ENCODE measurements at places on chromosomes 6 and 20.

DNA sequence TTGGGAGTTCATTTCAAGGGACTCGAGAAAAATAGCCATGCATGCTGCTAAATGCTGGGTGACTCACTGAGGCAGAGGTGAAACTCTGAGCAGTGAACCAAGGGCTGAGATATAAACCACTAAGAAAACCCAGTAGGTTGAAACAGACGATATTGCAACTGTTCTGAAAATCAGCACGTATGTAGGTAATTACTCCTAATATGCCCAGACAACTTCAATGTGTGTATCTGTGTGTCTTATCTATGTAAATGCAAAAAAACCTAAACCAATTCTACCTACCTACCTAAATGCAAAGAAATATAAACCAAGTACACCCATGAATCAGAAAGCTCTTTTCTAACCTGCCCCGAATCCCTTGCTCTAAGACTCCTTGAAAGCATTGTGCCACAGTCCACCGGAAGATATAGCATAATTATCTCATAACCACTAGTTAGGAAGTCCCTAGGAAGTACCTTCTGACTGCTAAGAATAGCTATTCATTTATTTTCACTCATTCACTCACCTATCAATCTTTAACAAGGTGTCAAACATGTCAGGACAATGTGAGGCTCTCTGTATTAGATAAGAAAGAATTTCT lies 458.7 kb upstream of the RUNX2 start:
- DNase-seq = peak; percentile 53

DNA sequence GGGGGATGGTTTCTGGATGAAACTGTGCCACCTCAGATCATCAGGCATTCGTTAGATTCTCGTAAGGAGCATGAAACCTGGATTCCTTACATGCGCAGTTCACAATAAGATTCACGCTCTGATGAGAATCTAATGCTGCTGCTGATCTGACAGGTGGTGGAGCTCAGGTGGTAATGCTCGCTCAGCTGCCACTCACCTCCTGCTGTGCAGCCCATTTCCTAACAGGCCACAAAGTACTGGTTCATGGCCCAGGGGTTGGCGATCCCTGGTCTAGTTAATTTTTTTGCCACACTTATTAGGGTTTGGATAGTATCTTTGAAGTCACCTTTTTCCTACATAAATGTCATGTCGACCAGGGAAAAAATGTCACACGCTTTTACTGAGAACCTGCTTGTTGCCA lies 96.8 kb upstream of the MLIP start:
- DNase-seq = no peak

GRCh38 chr6:7896465-7896987 lies 14.1 kb downstream of the TXNDC5 start:
- no peak for DNase-seq

DNA sequence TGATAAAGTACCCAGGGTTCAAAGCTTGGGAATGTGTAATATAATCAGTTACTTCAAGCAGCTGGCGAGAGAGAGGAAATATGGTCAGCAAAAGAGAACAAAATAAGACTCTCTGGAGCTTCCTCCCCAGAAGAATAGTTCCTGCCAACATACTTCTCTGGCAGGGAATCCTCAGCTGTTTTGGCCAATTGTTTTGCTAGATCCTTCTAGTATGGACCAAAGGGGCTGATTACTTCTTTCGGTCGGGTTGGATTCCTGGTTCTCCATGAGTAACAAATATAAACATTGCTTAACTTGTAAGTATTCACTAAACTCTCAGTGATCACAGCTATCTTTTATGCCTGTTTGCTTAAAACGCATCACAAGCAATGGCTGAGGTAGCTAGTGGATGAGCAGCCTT lies 31.4 kb upstream of the FBXO9 start:
- no peak for DNase-seq

- no peak for DNase-seq
Measured at GRCh38 chr20:63180569-63181185, 35.3 kb downstream of the YTHDF1 start.

- DNase-seq = no peak
Measured at GRCh38 chr6:154841109-154841508, 107.9 kb downstream of the SCAF8 start.

- DNase-seq = peak; percentile 77
Measured at GRCh38 chr6:52482903-52483670, 62.9 kb downstream of the EFHC1 start.

- peak; percentile 95 for DNase-seq
Measured at GRCh38 chr6:27772261-27773001, 139.8 kb downstream of the OR2B2 start.

DNA sequence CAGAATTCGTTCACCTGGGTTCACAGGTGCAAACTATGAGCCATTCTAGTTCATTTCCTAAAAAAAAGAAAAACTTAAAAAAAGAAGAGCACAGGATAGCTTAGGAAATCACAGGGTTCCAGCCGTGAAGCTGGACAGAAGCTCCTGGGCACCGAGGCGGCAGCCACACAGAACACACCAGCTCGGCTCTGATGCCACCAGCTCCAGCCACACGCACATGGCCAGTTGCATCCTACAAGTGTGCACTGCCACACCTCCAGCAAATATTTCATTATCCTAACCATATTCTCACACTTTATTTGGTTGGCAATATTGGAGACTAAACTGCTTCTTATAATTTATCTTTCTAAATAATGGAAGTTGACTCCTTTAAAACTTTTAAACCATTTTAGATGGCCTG lies 26.2 kb upstream of the AFDN start:
- no peak for DNase-seq

DNA sequence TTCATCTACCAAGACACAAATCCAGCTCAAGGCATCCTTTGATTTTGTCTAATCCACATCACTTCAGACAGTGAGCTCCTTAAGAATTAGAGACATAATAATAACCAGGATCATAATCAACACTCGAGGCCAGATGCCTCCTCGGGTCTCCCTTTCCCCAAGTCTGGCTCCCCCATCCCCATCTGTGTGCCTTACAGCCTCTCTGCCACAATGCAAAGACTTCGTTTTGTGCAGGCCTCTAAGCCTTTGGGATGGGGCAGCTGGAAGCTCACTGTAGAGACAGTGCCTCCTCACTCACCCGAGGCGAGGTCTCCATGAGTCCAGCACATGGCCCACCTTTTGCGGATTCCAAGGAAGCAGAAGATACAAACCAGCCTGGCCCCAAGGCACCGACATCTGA lies 30.3 kb downstream of the LRFN2 start:
- DNase-seq = no peak

DNA sequence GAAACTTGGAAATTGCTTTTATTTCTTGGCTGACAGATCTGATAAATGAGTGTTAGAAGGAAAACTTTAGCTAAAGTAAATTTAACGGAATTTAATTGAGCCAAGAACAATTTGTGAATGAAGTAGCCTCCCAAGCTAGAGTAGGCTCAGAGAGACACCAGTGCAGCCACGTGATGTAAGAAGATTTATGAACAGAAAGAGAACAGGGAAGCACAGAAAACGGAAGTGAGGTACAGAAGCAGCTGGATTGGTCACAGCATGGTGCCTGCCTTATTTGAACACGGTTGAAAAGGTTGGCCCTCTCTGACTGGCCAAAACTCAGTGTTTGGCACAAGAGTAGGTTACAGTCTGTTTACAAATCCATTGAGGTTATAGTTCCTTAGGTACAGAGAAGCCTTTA lies 29.5 kb upstream of the IFNGR1 start:
- no peak for DNase-seq

GRCh38 chr6:28901831-28902230 lies 22.0 kb downstream of the TRIM27 start:
- DNase-seq = no peak

GRCh38 chr6:157157258-157157657 lies 166.1 kb downstream of the TMEM242 start:
- DNase-seq = no peak

DNA sequence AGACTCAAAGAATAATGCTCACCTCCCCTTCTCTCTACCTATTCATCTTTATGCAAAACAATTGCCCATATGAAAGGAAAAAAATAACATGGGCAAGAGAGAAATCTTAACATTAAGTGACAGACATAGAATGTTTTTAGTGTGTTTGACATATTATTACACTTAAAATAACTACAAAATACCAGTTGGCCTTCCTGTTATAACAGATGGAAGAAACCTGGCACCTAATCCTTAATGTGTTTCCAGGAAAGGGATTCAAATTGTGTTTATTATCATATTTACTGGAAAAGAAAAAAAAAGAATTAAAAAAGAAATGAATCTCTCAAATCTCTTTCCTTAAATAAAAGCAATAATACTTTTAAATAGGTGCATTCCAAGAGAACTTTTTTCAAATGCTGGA lies 158.6 kb downstream of the LAMP5 start:
- DNase-seq = no peak

DNA sequence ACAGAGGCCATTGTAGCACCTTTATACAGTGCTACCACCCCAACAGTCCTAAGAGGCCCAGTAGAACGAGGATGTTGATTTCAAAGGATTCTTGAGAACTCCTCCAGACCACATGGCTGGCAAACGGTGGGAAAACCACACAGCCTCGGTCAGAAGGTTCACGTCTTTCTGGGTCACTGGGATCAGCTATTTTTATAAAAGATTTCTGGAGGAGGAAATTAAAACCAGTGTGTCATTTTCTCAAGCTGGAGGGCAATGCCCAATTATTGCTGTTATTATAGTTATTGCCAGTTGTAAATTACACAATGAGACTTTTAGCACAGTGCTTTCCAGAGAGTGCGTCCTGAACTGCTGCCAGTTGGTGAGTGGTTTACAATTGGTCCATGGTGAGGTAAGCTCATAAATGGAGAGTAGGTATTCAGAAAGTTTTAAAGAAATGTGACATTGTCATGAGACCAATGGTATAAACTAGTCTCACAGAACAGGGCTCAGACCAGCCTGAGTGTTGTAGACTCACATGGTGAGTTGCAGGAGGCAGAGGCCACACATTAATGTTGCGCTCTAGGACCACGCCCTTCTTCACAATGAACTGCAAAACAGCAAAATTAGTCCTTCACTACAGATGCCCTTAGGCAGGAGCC lies 8.4 kb upstream of the PPP1R14C start:
- peak; percentile 87 for DNase-seq

DNA sequence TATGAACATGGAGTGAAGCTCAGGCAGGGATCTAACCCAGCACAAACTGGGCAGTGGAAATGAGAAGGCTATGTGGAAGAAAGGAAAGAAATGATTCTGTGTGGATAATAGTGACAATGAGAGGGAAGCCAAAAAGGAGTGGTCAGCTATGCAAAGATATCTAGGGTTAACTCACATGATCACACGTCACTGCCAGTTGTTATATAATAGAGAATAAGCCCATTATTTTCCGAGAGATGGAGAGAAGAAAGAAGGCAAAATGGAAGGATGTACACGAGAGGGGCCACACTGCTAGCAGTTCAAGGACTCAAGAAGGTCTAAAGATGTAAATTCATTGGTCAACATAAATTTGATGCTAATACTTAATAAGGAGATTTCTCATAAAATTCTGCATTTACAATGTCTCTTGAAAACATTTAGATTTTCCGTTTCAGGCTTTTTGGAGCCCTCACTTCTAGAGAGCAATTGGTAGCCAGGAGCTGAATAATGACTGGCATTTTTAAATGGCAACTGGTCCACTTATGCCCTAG lies 18.8 kb upstream of the RCAN2 start:
- no peak for DNase-seq

DNA sequence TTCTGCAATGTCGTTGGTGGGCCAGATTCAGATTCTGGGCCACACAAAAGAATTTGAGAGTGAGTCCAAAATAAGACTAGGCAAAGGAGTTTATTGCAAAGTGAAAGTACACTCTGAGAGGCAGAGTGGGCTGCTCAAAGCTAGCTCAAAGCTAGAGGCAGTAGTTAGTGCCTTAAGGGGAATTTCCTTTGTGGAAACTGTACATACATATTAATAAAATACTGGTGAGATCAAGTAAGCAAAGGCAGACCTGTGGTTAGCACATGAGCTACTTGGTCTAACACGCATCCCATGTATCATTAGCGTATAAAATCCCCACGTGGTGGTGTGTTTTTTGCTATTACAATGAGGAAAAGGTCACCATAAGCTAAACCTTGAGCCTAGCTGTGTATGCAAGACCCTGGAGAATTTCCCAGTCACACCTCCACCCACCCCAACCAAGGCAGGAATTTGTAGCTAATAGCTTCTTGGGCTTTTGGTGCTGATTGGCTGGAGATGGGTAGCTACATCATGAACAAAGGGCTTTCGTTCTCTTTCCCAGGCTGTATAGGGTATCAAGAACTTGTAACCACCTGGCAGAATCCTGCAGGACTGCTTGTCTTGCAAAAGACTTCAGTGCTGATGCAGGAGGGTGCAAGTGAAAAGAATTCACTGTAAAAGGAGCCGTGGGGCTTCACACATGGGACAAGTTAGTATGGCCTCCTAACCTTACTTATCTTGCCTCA lies 14.7 kb upstream of the TRIM26 start:
- no peak for DNase-seq

DNA sequence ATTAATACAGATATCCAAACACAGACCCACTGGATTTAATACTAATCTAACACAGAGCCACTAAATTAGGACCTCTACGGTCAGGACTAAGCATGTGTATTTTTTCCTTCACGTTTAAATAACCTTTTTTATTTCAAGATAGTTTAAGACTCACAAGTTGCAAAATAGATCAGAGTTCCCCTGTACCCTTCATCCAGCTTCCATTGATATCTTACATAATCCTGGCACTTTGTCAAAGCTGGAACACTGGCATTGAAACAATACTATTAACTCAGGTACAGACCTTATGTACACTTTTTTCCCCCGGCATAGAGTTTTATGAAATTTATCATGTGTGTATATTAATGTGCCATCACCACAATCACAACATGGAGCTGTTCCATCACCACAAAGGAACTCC lies 2.1 kb downstream of the C6orf163 start:
- no peak for DNase-seq

GRCh38 chr20:44572551-44573500 lies 9.6 kb upstream of the PKIG start:
- DNase-seq = no peak

DNA sequence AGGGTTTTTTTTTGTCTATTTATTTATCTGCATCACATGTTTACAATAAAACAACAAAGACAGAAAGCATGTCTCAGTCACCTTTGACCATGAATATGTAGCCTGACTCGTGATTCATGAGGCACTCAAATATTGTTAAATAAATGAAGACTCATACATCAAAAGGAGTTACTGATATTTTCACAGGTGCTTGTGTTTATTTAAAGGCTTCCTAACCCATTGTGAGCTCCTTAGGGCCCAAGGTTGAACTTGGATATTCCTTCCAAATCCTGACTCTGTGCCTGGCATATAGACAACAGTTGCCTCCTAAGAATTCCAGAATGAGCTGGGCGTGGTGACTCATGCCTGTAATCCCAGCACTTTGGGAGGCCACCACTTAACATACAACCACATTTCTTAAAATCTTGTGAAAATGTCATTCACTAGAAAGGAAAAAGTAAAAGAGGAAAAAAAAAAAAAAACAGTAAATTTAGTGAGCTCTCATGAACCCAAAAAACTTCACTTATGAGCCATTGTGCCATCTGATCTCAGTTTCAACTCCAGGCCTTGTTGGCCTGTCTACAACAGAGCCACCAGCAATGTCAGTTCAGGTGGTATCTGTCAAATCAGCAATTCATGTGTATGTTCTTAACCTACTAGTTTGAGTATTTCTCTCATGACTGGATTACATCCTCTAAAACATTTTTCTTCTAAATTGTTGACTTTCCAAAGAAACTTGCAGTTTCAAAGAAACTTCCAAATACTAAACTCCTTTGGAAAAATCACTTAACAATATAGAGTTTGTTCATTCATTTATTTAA lies 162.7 kb upstream of the MARCKS start:
- no peak for DNase-seq
